ENCODE measurements at places on chromosomes 4 and X.
A peak's percentile ranks its signal among the peaks of the same experiment; 100 is the strongest.

DNA sequence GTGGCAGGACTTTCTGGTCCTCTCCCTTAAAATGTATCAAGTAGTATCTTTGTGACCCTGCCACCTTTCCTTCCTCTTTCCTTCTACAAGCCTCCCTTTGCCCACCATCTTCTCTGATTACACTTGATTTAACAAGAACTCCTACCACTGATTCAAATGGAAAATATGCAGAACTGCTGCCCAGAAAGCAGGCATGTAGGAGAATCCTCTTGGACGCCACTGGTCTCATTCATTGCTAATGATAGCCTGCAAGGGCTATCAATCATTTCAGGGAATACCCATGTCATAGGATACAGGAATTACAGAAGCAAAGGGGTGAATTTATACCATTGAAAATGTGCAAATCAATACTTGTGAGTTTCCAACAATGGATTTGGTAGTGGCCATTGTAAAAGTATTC is 294.6 kb upstream of the NRK start:
- H3K27me3 ChIP-seq, result no peaks in the 10 kb centered on the region
- no peaks in the 10 kb centered on the region for H3K4me1 ChIP-seq
- H3K27ac ChIP-seq, result no peak overlapping the region

GRCh38 chr4:157689476-157689875 is 468.9 kb downstream of the GRIA2 start:
- DNase-seq, result no peak
- H3K4me1 ChIP-seq, result no peaks in the 10 kb centered on the region
- H3K27me3 ChIP-seq, result no peaks in the 10 kb centered on the region
- no peak overlapping the region for H3K27ac ChIP-seq
- no peaks in the 10 kb centered on the region for H3K36me3 ChIP-seq

DNA sequence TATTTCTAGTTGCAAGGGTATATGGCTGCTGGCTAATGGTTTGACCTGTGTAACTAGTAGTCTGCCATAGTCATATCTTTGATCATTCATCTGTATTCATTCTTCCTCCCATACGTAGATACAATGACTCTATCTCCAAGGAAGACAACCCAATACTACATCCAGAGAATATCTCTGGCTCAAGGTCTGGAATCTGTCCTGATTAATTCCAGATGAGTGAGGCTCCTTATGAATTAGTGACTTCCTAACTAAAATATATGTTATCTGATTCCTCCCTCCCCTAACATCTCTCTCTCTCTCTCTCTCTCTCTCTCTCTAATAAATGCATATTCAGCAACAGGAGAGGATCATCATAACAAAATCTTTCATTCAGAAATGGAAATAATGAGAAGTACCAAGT is 641.5 kb downstream of the FAT4 start:
- H3K4me1 ChIP-seq, result no peaks in the 10 kb centered on the region
- DNase-seq, result no peak
- no peaks in the 10 kb centered on the region for H3K36me3 ChIP-seq

GRCh38 chrX:19829814-19830213 is 57.6 kb downstream of the SH3KBP1 start:
- no peak for DNase-seq
- no peaks in the 10 kb centered on the region for H3K36me3 ChIP-seq
- H3K4me1 ChIP-seq, result no peaks in the 10 kb centered on the region
- no peak overlapping the region for H3K27ac ChIP-seq
- no peaks in the 10 kb centered on the region for H3K27me3 ChIP-seq

GRCh38 chrX:147884958-147885357 is 26.8 kb upstream of the FMR1 start:
- no peaks in the 10 kb centered on the region for H3K36me3 ChIP-seq
- no peak overlapping the region for H3K27ac ChIP-seq
- no peaks in the 10 kb centered on the region for H3K27me3 ChIP-seq
- H3K4me3 ChIP-seq, result no peak overlapping the region
- H3K4me1 ChIP-seq, result no peaks in the 10 kb centered on the region

- H3K36me3 ChIP-seq, result no peaks in the 10 kb centered on the region
- no peaks in the 10 kb centered on the region for H3K27me3 ChIP-seq
- H3K4me3 ChIP-seq, result no peak overlapping the region
- no peaks in the 10 kb centered on the region for H3K4me1 ChIP-seq
- H3K27ac ChIP-seq, result no peak overlapping the region
- no peak for DNase-seq
These were observed 43.1 kb upstream of the PRR27 start for GRCh38 chr4:70110917-70111316.

DNA sequence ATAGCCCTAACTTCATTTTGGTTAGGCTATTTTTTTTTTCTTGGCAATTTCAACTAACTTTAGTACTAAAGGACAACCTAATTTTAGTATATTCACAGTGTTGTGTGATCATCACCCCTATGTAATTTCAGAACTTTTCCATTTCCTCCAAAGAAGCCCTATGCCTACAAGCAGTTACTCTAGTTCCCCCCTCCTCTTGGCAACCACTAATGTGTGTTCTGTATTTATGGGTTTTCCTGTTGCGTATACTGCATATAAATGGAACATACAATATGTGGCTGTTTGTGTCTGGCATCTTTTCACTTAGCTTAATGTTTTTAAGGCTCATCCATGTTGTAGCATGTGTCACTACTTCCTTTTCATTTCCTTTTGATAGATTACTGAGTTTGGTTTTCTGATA is 57.6 kb downstream of the N4BP2 start:
- no peak for DNase-seq
- H3K4me1 ChIP-seq, result no peaks in the 10 kb centered on the region
- H3K4me3 ChIP-seq, result no peak overlapping the region
- no peaks in the 10 kb centered on the region for H3K27me3 ChIP-seq
- no peaks in the 10 kb centered on the region for H3K36me3 ChIP-seq

GRCh38 chr4:41257257-41257901 is 651 bp downstream of the UCHL1 start:
- peak; percentile 80 for DNase-seq
- H3K4me3 ChIP-seq, result peak overlapping the region; percentile 37
- peaks cover 2% of the 10 kb centered on the region for H3K27me3 ChIP-seq
- no peak overlapping the region for H3K27ac ChIP-seq

DNA sequence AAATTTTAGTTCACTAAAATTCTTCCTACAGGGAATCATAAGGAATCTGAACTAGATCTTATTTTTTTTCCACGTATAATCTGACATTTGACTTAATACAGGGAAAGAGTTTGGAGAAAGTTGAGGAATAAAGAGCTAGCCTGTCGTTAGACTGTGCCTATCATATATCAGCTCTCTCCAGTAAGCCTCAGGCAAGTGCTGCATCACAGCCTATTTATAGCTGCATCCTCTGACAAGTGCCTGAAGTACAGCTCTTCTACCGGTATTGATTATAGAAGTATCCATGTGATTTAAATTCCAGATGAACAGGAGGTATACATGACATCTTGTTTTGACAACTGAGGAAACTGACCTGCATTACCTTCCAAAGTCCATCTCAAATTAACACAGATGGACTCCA is 248.9 kb downstream of the TLL1 start:
- no peaks in the 10 kb centered on the region for H3K4me1 ChIP-seq
- no peak overlapping the region for H3K4me3 ChIP-seq
- H3K27me3 ChIP-seq, result no peaks in the 10 kb centered on the region

DNA sequence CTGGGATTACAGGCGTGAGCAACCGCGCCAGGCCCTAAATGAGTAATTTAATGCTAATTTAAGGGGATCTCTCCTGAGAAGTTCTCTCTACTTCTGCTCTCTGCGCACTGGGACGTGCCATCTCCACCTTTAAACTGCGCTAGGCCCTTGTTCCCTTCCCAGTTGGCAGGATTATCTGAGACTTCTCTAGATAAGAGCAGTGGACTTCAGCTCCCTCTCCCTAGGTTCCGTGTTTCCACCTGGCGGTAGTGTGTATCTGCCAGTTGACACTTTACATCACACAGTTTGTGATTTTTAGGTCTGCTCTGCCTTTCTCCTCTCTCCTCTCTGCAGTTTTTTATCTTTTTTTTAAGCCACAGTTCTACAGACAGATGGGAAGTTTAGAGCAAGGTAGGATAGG is 40.2 kb downstream of the ARHGAP10 start:
- H3K36me3 ChIP-seq, result no peaks in the 10 kb centered on the region
- no peaks in the 10 kb centered on the region for H3K4me1 ChIP-seq
- peak overlapping the region; percentile 21 for H3K4me3 ChIP-seq
- no peaks in the 10 kb centered on the region for H3K27me3 ChIP-seq
- H3K27ac ChIP-seq, result peak overlapping the region; percentile 35

DNA sequence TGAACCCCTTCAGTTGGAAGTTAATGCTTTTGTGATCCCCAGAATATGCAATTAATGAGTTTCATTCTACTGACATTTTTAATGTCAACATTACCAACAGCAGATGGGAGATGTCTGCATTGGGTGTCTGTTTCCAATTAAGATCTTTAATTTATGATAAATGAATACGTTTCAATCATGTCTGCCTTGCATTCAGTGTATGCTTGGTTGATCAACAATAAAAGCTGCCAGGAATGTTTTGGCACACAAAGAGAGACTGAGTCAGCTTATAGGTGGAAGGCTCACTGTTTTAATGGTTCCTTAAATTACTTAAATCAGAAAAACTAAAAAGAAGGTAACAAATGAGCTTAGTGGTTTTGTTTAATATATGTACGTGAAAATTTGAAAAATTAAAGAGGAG is 359.9 kb upstream of the CNKSR2 start:
- no peaks in the 10 kb centered on the region for H3K27me3 ChIP-seq
- H3K36me3 ChIP-seq, result no peaks in the 10 kb centered on the region
- H3K4me1 ChIP-seq, result no peaks in the 10 kb centered on the region
- DNase-seq, result no peak

DNA sequence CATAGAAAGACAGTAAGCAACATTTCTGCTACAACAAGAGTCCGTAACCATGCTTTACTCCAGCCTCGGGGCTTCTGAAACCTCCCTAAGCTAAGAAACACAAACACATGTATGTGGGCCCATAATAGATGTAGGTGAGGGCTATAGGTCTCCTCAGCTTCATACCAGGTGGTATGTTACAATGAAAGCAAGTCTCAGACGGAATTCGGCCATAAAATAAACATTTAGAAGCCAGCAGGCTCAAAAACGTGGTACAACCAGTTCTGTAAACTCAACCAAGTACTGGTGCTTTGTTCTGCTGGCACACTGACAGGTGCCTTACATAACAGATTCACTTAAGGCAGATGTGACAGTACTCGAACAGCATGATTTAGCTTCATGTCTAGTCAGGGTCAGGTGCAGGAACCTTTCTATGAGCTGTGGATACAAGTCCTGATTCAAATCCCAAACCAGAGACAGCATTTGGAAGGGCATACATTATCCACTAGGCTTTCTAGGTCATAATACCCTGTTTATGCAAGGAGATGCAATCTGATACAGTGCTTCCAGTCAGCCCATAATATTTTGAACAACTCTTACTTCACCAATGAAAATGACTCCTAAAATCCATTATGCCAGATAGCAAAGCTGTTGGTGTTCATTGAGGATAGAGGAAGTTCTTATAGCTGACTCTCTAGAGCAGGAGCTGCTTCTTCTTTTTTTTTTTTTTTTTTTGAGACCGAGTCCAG is 113.8 kb upstream of the ENPP6 start:
- H3K4me1 ChIP-seq, result peaks cover 9% of the 10 kb centered on the region
- no peaks in the 10 kb centered on the region for H3K27me3 ChIP-seq
- H3K4me3 ChIP-seq, result no peak overlapping the region
- DNase-seq, result peak; percentile 63
- peak overlapping the region; percentile 71 for H3K27ac ChIP-seq

DNA sequence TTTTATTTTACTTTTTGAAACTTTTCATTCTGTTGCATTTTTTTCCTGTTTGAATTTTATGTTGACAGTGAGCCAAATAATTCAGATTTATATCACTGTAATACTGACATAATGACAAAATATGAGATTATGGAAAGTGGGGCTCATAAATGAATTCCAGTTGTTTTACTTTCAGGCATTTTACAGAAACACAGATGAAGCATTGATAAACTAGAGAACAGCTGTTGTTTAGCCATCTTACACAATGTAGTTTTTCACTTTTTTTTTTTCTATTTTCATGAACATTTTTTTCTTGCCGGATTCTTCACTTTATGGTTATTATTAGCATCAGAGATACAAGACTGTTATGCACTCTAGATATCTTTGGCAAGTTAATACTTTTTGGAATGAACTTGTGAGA is 91.7 kb upstream of the PAQR3 start:
- no peaks in the 10 kb centered on the region for H3K27me3 ChIP-seq
- H3K4me1 ChIP-seq, result no peaks in the 10 kb centered on the region
- H3K36me3 ChIP-seq, result no peaks in the 10 kb centered on the region
- DNase-seq, result no peak

DNA sequence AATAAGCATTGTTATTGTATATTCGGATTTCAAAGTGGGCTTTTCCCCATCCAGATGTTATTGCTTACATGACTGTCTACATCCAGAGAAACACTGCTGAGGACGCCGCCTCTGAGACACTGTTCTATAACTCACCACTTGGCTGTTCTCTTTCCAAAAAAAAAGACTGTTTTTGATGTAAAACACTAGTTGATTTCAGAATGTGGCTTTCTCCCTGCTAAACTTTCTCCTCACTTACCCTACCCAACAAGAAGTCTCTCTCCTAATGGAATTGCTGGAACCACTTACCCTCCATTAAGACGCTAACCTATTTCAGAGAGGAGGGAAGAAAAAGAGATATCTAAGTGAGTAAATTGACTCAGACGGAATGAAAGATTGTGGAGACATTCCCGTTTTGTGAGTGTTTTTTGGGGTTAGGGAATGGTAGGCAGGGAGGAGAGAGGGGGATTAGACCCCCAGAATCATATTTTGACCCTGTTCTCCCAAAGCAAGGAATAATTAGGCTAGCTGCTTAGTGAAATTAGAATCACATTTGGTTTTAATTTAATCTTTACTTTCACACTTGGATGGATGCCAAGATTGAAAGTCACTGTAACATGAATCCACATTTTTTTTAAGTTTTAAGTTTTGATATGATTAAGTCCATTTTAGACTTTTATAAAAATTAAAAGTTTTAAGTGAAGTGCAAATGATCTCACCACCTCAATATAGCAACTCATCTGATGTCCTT is 174.9 kb downstream of the CHIC2 start:
- no peaks in the 10 kb centered on the region for H3K27me3 ChIP-seq
- DNase-seq, result peak; percentile 48
- H3K4me1 ChIP-seq, result no peaks in the 10 kb centered on the region
- H3K27ac ChIP-seq, result no peak overlapping the region
- H3K36me3 ChIP-seq, result no peaks in the 10 kb centered on the region
